Astrocyte of the hippocampus (primary cell): ENCODE measurements at places on chromosomes 4 and X.

DNA sequence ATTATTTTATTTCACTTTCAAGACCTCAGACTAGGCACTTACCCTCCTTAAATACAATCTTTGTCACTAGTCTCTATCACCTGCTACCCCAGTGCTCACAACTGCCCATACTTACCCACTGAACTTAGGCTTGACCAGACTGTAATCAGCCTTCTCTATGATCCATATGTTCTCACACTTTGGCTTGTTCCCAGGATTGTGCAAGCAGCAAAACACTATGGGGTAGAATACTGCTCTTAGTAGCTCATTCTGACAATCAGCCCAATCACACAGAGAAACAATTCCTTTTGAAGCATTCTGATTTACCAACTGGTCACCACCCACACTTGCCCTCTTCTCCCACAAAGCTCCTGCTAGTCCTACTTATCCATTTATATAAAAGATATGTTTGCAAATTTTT is 878.3 kb downstream of the FSTL5 start:
- no peak for DNase-seq

GRCh38 chr4:108113229-108113628 is 55.5 kb downstream of the LEF1 start:
- DNase-seq: peak; percentile 32

DNA sequence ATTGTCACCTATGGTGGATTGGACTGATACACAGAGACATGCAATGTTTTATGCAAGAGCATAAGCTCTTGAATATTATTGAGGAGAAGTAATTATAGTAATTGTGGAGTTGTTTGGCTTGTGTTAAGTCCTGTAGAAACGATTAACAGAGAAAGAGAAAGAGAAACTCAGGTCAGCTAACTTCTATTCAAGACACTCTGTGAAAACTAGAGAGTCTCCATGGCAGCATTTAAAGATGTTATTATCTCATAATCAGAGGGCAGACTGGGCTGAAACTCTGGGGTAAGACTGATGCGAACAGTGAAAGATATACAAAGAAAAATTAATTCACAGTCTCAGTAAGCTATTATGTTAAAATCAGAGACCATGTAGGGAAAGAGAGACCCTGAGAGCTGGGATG is 625.7 kb downstream of the FAT4 start:
- no peak for DNase-seq

DNA sequence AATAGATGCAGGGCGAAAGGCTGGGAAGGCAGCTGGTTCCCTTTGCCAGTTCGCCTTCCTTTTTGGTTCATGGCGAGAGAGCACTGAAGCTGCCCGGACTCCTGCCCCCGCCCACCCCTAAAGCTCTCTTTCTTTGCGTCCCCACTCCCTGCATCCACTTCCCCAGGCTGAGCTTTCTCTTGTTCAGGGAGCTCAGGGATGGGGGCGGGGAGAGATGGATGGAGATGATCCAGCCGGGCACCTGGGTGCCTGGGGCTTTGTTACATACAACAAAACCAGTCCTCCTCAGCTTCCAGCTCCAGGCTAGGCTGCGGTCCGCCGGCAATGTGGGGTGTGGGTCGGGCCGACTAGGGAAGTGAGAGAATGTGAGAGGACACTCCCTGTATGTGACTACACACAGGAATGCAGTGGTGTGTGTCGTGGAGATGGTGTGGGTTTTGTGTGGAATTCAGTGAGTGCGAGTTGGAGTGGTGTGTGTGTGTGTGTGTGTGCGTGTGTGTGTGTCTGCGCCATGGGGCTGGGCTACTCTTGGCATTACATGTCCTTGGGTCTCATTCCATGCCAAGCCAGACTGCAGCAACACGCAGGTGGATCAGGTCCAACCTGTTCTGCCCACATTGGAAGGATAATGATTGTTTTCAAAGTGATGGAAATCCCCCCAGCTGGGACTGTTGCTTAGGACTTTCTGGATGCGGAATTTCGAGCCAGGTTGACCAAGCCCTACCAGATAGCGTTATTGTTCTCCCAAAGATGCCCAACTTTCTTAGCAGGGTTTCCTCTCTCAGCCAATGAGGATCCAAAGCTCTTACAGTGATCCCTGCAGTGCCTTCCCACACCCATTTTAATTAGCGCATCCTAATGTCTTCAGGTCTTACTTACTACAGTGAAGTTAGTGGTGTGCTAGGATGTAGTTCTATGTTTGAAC is 149.4 kb upstream of the CHRDL1 start:
- peak; percentile 67 for DNase-seq
